Activated T-cell treated with anti-CD3 and anti-CD28 coated beads, Interleukin-2, amount 50 U/mL, for 24 hours (primary cell): ENCODE measurements at places on chromosomes 16 and 17.
A peak's percentile ranks its signal among the peaks of the same experiment; 100 is the strongest.

GRCh38 chr16:68408967-68409366 lies 39.3 kb downstream of the SMPD3 start:
- DNase-seq, result no peak

DNA sequence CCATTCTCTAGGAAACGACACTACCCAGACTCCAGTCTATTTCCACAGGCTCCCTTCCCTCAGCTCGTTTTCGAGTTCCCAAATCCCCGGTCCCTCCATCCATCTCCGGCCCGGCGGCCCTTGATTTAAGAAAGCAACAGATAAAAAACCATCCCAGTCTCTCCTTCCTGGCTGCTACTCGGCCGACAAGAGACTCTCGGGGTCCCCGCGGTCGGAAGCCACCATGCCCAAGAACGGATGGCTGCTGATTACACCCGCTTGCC lies 182 bp downstream of the RPL26 start:
- no peak for DNase-seq

DNA sequence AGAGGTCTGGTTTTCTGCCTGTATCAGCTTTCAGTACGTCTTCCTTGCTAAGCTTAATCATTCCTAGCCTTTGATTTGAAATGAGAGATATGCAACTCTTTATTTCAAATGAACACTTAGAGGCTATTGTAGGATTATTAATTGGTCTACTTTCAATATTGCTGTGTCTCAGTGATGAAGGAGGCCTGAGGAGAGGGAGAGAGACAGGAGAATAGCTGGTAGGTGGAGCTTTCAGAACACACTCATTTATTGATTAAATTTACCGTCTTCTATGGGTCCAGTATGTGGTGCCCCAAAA lies 187.0 kb downstream of the BCAS3 start:
- DNase-seq, result no peak

GRCh38 chr16:31491778-31492418 lies 9.0 kb downstream of the SLC5A2 start:
- no peak for DNase-seq

GRCh38 chr16:3175157-3176093 lies 12.6 kb upstream of the OR1F1 start:
- peak; percentile 74 for DNase-seq

- DNase-seq, result no peak
These were observed 42.3 kb downstream of the ABCC12 start for GRCh38 chr16:48113471-48113870.

GRCh38 chr16:71289732-71290062 lies 495 bp upstream of the CMTR2 start:
- DNase-seq, result no peak

GRCh38 chr16:50960517-50961202 lies 190.4 kb downstream of the SALL1 start:
- no peak for DNase-seq

DNA sequence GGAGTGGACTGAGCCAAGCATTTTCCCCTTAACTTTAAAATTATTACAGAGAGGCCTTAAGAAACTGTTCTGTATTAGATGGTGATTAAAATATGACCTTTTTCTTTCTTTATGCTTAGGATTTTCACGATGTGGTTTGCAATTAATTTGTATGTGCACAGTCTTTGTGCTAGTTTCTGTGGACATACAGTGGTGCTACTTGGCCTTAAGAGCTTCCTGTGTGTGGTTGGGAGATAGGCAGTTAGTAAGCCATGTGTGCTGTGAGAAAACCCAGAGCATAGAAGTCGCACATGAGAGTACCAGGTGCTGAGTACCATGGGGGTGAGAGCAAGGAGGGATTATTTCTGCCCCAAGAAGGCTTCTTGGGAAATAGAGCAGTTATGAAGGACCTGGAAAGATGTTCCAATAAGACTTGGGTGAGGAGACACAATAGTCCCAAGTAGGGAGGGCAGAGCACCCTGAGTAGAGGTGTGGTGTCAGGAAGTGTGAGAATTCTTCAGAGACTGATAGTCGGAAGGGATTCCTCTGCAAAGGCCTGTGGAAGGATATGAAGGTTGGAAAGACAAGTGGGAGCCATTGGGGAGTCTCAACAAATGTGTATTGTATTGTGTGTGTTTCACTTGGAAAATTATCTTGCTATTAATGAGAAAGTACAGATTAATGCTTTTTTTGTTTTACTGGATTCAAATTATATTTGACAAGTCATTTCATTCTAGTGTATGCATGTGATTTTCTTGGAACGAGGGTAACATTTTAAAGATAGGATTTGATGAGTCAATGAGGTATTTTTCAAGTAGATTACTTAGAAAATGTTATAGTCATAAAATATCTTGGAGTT lies 239.9 kb downstream of the PRKCA start:
- no peak for DNase-seq

GRCh38 chr17:46745376-46745775 lies 73.1 kb downstream of the WNT3 start:
- no peak for DNase-seq

- DNase-seq, result no peak
These were observed 1.1 kb upstream of the NTN1 start for GRCh38 chr17:9020096-9020823.

- no peak for DNase-seq
These were observed 7.7 kb upstream of the PCTP start for GRCh38 chr17:55743103-55743679.

- DNase-seq, result no peak
These were observed 46.2 kb downstream of the MEOX1 start for GRCh38 chr17:43615330-43616028.

GRCh38 chr17:63535640-63536039 lies 12.5 kb downstream of the KCNH6 start:
- DNase-seq, result no peak

GRCh38 chr16:4320571-4321137 lies 4.8 kb downstream of the GLIS2 start:
- no peak for DNase-seq

DNA sequence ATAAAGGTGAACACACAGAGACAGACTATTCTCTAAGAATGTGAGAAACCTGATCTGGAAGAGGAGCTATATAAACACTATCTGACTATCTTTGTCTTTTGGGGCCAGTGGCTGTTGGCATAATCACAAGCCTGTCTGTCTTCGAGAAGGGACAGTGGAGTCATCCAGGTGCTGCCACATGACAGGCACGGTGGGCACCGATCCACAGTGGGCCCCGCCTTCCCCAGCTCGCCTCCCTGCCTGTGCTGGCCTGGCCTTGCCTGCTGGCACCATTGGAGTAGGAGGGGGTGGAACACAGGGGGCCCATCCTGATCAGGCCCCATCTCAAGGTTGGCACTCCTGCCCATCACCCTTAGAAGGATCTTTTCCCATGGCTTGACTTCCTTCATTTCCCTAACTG lies 112.8 kb downstream of the CCDC182 start:
- DNase-seq, result no peak

GRCh38 chr16:56231-56927 lies 2.8 kb downstream of the SNRNP25 start:
- DNase-seq, result no peak

- DNase-seq, result no peak
These were observed 88.5 kb downstream of the ANKRD11 start for GRCh38 chr16:89401641-89402445.

DNA sequence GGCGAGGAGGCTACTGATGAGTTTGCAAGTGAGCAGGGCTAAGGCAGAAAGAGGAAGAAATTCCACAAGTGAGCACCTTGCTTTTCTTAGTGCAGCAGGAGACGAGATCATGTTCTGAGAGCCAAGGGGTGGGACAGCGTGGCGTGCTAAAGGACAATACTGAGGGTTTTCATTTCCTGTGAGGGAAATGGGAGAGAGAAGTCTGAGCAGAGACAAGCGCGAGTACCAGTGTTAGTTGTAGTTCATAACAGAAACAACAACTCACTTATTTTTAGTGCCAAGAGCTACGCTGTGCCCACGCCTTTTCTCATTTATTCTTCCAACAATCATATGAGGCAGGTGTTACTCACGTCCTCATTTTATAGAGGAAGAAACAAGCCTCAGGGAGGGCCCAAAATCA lies 2.3 kb downstream of the SPACA3 start:
- DNase-seq, result no peak

- no peak for DNase-seq
These were observed at the start of gene SLC6A4 for GRCh38 chr17:30235386-30236296. TSS of gene SLC6A4 (minus strand) at chr17:30235697. CDS start at chr17:30221958, 13,739 bp downstream.

DNA sequence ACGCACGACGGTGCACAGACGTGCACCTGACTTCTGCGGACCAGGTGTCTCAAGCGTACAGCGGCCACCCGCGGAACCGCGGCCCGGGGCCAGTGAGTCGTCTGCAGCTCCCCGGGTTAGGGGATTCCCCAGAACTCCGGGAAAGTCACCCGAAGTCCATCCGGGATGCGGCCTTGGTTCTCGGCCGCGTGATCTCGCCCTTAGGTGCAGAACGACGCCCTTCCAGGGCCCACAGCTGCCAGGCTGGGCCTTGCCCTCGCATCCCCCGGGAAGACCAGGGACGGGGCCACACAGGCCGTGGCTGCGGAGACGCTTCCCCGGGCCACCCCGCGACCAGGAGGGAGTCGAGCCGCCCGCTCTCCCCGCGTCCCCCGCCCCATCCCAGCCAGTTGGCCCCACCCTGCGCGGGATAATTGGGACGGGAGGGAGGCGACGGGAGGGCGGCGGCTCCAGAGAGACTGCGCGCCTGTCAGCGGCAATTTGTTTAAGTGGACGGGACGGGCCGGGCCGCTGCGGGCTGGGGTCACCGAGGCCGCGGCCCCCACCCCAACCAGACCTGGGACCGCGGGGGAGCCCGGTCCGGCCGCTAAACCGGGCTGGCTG lies 3.6 kb upstream of the TBX2 start:
- no peak for DNase-seq

GRCh38 chr17:1120596-1121441 lies 59.0 kb downstream of the ABR start:
- no peak for DNase-seq

GRCh38 chr16:84007965-84008364 lies 34.6 kb downstream of the SLC38A8 start:
- no peak for DNase-seq

DNA sequence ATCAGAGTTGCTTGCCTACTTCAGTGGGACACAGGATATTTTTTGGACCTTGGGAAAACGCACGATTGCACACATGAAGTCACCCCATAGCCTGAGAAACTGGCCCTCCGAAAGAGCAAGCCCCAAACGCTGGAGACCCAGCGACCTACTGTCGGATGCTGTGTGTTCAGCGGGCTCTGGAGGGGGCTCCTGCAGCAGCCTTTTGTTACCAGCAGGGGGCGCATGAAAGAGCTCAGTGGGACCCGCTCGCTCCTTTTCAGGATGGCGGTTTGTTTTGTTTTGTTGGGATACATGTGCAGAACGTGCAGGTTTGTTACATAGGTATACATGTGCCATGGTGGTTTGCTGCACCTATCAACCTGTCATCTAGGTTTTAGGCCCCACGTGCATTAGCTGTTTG lies 28.4 kb downstream of the MYH3 start:
- no peak for DNase-seq

- DNase-seq, result no peak
These were observed 65.2 kb upstream of the ZNF469 start for GRCh38 chr16:88317613-88317965.

DNA sequence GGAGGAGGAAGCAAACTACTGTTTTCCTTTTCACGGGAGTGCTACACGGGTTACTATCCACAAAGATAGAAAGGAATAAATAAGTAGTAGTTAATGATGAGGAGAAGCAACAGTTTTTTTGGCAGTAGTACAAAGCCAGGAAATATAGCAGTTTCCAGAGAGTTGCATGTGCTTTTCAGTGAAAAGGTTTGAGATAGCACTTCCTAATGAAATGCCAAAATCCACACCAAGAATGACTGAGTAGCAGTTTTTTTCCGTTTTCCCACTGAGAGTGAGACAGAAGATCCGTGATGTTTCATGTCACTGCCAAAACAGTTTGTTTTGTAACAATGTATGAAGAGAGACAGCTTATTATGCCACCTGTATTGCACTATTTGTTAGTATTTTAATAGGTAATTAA lies 129.1 kb downstream of the STX8 start:
- no peak for DNase-seq

- no peak for DNase-seq
These were observed 10.3 kb downstream of the RSL1D1 start for GRCh38 chr16:11841026-11841425.

DNA sequence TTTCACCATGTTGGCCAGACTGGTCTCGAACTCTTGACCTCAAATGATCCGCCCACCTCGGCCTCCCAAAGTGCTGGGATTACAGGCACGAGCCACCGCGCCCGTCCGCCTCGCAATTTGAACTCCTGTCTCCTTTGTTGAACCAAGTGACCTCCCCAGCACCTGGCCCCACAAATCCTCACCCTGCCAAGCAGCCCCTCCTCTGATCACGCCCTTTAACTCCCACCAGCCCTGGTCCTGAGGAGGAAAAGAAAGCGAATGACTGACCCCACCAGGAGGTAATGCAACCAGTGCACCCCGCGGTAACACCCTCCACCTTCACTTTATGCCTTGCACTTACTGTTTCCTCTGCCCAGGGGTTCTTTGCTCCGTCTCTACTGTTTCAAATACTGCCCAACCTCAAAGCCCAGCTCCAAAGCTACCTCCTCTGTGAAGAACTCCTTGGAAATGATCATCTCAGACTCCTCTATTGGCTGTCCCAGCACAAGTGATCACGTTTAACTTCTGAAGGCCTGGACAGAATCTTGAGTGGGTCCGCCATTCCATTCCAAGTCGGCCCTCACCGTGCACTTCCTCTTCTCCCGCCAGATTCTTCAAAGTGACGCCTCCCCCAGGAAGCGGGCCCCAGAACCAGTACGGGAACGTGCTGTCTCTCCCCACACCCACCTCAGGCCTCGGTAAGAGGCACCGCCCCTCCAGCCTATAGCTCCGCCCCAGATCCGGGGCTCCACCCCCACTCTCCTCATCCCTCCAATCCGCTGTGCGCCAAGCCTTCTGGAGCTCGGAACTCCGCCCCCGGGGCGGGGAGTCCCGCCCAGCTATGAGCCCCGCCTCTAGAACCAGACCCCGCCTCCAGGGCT lies 4.4 kb downstream of the CD19 start:
- peak; percentile 94 for DNase-seq

DNA sequence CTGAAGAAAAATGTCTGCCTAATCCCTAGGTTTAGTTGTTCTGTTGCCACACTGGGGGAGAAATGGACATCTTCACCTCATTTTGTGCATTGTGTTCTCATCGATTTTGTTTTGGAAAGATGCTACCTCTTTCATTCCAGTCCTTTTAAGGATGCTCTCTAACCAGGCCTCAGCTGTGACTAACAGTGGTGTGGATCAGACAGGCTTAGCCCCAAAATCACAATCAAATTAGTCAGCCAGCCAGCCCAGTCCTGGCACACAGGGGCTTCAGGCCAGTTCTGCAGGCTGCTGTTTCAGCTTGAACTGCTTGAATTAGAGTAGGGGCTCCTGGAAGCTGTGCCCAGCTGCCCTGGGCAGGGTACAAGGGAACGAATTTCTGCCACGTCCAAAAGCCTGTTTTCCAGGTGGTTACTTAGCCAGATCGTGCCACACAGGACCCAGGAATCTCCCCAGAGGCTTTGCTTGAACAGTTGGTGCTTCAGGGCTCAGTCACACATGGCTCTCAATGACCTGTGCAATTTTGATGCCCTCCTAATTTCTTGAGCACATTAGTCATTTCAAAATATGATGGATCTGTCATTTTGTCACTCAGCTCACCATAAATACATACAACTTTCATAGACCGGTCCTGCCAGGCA lies 60.7 kb downstream of the CLEC16A start:
- DNase-seq, result no peak

- no peak for DNase-seq
These were observed 73.3 kb downstream of the KIF2B start for GRCh38 chr17:53896047-53896446.
